ENCODE measurements at places on chromosomes 7 and 10.

DNA sequence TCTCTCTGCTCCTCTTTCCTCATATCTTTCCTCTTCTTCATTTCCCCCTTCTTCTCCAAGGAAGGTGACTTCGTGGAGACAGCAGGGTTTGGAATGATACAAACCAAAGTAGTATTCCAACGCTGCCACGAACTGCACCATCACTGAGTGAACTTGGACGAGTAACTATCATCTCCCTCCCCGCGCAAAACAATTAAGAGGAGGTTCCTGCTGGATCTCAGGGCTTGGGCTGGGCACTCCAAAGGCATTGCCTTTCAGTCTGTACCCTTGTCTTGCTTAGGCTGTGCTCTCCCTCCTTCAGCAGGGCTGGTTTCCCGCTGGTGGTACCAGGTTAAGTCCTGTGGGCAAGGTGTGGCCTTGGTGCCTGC, 790 bp upstream of the PITX3 start:
- DNase-seq = no peak

- no peak for DNase-seq
Observed at GRCh38 chr7:79608005-79608404, 154.5 kb upstream of the MAGI2 start.

GRCh38 chr7:96235281-96235680, 86.6 kb downstream of the SLC25A13 start:
- no peak for DNase-seq

- DNase-seq = no peak
Observed at GRCh38 chr10:64798297-64798696, 1277.1 kb downstream of the REEP3 start.

- no peak for DNase-seq
Observed at GRCh38 chr10:75435291-75435690, 3.9 kb downstream of the LRMDA start.

GRCh38 chr7:121442845-121443244, 46.7 kb upstream of the FAM3C start:
- DNase-seq = no peak

DNA sequence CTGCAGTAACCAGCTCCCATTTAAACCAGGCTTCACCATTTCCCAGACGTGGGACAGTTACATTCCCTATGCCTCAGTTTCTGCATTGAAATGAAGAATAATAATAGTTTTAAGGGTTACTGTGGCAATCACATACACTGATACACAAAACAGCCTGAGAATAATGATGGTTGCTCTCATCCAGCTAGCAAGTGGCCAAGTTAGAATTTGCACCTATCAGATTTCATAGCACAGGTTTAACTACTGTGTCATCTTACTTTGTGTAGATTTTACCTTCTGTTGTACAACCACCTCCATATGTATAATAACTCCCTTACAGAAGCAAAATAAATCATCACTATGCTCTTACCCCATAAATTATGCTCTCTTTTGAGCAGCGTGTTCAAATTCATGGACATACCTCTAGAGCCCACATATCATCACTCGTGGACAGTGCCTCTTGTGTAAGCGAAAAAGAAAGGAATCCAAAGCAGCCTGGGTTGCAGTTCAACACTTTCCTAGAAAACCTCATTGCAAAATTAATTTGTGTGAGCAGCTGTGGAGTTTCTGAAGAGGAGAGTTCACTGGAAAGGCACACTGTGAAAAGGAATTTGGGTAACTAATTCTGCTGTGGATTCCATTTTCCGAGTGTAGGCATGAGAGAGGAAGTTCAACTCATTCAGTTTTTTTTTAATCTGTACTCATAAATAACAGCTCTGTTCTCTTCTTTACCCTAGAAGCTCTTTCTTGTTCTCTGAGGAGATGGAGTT, 492.5 kb downstream of the ARL4A start:
- no peak for DNase-seq

- DNase-seq = no peak
Observed at GRCh38 chr10:104867966-104868598, 227.0 kb downstream of the SORCS3 start.

DNA sequence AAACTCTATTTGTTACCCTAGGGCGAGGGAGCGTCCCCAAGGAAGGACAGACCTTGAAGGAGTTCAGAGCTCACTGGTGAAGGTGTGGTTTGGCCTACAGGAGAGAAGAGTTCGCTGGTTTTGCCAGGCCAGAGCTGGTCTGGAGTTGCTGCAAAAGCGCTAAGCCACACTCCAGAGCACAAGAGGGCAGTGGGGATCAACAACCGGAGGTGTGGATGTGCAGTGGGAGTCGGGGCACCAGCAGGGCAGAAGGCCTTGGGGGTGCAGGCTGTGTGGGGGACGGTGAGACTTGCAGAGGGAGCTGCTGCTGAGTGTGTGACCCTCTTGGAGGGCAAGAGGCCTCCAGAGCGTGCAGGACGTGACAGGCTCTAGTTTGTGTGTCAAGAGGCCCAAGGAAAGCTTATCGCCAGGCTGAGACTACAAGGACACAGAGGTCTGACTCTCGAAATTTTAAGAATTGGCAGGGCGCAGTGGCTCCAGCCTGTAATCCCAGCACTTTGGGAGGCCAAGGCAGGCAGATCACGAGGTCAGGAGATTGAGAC, 14.3 kb upstream of the CUL1 start:
- DNase-seq = no peak

- no peak for DNase-seq
Observed at GRCh38 chr10:100020886-100021253, 11.1 kb upstream of the DNMBP start.

- no peak for DNase-seq
Observed at GRCh38 chr7:148972375-148972774, 55.9 kb downstream of the PDIA4 start.

GRCh38 chr7:3760651-3761050, 459.6 kb downstream of the SDK1 start:
- no peak for DNase-seq

DNA sequence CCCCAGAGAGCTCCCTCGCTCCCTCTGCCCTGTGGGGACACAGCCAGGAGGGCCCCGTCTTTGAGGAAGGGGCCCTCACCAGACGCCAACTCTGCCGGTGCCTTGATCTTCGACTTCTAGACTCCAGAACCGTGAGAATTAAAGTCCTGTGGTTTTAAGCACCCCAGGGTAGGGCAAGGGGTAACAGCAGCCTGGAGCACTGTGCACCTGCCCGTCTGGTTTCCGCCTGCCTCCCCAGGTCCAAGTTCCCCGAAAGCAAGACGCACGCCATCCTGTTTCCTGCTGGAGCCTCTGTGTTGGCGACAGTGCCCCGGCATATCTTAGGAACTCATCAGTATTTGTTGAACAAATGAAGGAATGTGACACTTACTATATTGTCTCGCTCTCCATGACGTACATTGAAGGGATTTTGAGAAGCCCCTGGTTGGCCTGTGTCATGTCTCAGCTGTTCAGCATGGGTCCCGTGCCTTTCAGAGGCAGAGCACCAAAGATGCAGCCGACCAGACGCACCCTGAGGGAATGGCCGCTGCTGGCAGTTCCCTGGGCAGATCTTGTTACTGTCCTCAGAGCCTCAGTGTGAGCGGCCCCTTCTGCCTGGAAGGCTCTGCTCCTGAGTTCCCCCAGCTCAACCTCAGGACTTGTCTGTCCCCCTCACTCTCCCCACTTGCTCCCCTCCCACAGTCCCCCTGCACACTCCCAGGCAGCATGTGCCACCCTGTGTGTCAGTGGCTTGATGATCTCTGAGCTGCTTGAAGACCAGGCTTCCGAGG, 226.2 kb downstream of the TCERG1L start:
- DNase-seq = no peak

DNA sequence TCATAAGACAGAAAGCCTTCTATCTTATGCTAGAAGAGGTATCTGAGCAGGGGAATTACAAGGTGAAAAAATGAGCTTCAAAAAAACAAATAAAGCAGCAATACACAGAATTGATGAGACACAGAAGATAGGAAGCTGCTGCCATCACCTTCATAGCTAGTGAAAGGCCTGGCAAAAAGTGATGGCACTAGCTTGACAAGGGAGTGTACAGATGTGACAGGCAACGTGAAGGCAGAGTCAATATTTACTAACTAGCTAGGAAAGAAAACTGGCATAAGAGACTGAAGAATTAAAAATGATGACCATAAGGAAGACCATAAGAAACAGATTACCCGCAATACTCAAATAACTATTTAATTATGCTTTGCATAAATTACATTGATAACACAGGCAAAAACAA, 9.4 kb downstream of the GPR22 start:
- DNase-seq = no peak

DNA sequence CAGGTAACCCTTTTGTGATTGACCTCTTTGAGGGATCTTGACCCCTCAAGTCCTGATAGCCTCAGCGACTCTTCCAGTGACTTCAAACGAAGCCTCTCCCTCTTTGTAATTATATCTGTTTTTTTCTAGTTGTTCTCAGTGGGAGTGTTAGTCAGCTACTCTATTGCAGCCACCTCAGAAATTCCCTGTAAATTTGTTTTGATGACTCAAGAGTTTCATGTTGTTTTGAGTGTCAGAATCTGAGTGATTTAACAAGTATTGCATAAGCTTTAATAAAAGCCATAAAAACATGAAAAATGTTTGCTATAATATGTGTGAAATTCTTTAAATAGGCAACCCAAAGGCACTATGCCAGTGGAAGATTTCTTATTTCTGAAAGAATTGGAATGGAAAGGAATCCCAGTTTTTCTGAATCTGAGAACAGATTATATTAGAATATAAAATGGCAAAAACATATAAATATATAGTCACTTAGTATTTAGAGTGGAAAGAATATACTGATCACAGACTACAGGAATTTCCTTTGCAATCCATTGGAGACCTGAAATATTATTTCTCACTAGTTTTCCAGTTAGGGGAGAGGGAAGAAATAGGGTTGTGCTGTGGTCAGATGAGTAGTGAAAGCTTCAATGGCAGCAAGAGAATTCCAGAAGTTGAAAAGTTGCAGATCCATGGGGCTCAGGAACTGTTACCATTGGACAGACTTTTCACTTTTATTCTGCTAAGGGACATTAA, 94.4 kb upstream of the SEMA3C start:
- no peak for DNase-seq

All from muscle of arm (tissue), 14 donors.